ENCODE measurements at places on chromosomes 12 and 14.
A peak's percentile ranks its signal among the peaks of the same experiment; 100 is the strongest.

DNA sequence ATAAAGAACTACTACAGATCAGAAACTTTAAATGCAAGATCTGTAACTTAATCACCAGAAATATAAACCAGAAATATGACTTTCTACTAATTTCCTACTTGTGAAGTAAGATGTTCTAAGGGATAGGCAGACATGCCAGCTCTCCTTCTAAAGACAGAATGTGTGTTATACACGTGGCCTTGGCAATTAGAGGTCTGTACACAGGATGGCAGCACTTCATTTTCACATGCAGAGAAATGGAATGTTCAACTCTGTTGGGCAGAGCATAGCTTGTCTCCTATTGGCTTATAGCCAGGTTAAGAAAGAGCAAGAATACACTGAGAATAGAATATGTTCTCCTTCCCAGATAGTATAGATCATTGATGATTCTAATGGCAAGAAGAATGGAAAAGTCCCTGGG, 403.8 kb downstream of the DAD1 start:
- DNase-seq, result no peak

- DNase-seq, result no peak
Measured at GRCh38 chr12:15931590-15932053, 20.5 kb downstream of the DERA start.

DNA sequence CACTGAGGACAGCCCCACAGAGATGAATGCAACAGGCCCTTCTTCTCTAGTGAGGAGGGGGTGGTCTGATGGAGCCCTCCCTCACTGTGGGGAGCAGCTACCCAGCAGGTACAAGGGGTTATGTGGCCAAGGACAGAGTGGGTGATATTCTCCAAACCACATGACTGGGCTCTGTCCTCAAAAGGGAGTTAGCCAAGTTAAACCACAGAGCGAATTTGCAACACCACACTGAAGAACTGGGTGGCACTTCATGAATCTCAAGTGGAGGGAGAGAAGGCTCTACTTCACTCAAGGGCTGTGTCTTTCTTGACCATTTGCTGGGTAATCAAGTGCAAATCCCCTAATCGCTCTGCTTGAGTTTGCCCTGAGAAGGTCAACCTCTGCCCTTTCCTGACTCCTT, 12.5 kb downstream of the GPR68 start:
- DNase-seq, result no peak

- DNase-seq, result no peak
Measured at GRCh38 chr12:92193063-92193462, 47.4 kb upstream of the BTG1 start.

DNA sequence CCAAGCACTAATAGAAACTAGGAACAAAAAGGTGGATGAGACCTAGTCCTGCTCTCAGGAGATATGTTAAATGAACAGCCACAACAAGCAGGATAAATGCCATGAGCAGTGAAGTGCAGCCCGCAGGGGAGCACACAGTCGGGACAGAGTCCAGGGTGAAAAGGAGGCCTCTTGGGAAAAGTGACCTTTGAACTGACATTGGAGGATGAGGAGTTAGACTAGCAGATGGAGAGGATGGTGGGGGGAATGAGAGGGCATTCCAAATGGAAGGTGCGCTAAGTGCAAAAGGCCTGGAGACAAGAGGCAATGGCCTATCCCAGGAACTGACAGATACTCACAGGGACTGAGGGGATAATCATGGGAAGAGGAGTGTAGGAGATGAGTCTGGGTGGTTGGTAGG, 4.5 kb downstream of the OS9 start:
- no peak for DNase-seq

- no peak for DNase-seq
Measured at GRCh38 chr12:73656375-73656774, 881.3 kb upstream of the ATXN7L3B start.

- DNase-seq, result peak; percentile 50
Measured at GRCh38 chr12:94988471-94988870, 15.0 kb downstream of the NDUFA12 start.

DNA sequence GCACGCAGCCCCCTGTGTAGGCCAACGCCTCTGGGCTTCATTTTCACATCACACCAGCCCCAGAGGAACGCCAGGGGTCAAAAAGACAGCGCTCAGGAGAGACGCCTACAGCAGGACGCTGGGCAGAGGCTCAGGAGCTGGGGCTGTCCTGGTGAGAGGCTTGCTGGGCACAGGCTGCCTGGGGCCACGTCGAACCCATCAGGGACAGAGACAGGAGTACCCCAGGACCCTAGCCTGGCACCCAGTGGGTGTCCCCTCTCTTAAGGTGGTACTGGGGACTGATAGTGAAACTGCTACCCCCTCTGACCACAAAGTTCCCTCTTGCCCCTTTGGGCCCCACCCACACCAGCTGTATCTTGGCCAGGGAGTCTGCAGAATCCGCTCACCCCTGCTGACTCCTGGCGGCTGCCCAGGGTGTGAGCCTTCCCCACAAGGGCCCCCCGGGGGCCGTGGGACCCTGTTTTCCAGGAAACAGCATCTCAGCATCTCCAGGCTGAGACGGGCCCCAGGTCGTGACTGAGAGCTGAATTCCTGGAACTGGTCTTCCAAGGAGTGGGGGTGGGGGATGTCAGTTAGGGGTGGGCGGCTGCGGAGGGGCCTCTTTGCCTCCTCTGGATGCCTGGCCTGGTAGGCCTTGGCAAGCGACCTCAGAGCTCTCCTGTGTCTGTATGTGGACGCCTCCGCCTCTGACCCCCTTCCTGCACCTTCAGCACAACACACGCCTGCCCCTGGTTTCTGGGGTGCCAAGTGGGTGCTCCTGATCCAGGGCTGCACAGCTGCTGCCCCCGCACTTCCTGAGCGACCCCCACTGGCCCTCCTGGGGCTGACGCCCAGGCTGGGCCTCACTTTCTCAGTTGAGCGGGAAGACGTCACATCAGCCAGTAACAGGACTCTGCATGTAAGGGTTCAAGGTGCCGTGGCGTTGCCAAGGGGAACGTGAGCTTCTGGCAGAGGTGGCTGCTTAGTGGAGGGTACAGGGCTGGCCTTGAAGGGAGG, 321.9 kb upstream of the RTL1 start:
- DNase-seq, result no peak

DNA sequence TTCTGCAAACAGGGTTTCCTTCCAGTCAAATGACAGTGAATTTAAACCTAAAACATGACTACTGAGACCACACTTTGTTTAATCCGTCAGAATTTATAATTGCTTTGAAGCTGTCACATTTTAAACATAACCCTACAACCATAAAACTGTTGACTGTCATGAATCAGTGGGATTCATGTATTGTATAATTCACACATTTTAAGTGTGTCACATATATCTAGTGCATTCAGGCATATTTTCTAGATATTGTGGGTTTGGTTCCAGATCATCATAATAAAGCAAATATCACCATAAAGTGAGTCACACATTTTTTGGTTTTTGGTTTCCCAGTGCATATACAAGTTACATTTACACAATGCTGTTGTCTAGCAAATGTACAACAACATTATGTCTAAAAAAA, 304.4 kb downstream of the TMEM132D start:
- no peak for DNase-seq

DNA sequence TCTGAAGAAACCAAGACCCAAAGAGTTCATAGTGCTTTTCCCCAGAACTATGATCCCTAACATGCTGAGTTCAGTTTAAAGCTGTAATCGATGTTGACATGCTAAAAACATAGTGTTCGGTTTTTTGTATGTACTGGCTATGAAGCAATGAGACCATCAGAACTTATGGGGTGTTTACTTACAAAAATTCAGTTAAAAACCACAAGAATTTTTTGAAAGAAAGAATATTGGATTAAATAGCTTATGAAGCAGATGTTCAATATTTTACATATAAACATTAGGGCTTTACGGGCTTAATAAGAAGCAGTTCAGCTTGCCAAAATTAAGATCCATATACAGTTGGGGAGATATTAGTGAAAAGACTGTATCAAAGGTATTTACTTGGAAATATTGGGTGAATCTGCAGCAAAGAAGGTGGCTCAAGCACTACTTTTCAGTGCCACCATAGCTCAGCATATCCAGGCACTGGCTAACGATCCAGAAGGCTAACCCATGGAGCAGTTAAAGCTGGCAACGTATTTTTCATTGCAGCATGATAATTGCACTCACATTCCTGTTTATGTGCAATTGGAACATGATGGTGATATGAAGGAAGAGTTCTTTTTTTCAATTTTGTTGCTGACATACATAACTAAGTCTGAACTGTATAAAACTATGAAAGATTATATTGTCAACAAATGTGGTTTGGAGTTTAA, 125.9 kb downstream of the EFCAB11 start:
- DNase-seq, result no peak

DNA sequence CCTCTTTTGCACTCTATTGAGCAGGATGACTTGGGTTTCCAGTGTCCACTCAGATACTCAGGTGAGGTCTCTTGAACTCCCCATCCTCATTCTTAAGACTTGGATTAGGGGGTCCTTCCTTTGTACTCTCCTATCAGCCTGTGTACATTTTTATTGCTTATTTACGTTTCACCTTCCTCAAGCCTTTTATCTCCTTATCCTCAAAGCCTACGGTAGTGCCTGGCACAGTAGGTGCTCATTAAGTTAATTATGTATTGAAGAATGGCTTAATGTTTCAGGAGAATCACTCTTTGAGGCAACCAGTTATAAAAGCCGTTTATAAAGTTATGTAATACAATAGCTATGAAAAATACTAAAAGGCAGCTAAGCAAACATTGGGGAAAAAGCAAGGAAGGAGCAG, 315.7 kb downstream of the NPAS3 start:
- no peak for DNase-seq

- peak; percentile 84 for DNase-seq
Measured at GRCh38 chr12:64679487-64680001, 69.2 kb downstream of the RASSF3 start.

DNA sequence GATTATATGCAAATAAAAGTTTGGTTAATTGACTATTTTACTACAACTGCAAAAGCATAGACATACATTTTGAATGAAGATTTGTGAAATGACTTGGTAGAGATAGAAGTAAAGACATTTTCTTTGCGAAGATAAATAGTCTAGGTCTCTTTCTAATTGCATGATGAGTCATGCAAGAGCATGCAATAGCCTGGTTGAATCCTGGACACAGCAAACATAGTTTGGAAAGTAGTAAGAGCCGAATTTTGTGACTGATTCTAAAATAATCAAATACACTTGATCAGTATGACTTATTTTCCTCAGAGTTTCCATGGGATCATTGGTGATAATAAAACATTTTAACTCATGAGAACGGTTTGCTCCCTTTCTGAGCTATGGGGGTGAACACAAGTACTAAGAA, 27.7 kb upstream of the CAND1 start:
- no peak for DNase-seq

DNA sequence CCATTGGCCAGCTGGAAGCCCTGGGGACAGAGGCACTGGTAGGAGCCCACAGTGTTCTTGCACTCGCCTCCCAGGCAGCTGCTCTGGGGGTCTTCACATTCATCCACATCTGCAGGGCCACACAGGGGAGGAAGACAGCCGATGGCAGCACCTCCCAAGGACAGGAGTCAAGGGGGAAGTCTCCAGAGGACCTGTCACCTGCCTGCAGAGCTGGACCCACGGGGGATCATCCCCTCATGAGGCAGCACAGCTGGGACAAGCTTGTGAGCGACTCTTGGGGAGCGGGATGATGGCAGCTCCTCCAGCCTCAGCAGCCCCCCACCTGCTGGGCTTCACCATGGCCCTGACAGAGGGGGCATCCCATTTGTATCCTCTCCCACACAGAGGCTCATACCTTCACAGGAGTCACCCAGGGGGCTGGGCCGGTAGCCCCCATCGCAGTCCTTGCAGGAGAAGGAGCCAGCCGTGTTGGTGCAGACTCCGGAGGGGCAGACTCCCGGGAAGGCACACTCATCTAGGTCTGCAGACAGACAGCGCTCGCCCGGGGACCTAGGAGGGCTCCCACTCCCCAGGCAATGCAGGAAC, 15.4 kb downstream of the ISCA2 start:
- no peak for DNase-seq

DNA sequence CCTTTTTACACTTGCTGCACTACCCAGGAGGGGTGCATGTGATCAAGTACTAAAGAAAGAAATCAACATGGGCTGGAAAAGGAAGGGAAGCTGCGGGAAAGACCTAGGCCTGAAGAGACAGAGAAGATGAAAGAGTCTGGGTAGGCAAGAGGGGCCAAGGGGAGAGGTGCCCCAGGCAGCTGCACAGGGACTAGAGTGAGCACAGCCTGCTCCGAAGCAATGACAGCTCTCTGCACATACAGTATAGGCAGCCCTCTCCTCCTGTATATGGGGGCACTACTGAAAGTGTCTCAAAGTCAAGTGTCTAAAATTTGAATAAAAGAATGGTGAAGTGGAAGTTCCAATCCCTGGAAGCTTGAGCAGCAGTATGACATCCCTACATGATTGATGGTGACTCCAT, 112.0 kb downstream of the TMTC1 start:
- DNase-seq, result no peak

DNA sequence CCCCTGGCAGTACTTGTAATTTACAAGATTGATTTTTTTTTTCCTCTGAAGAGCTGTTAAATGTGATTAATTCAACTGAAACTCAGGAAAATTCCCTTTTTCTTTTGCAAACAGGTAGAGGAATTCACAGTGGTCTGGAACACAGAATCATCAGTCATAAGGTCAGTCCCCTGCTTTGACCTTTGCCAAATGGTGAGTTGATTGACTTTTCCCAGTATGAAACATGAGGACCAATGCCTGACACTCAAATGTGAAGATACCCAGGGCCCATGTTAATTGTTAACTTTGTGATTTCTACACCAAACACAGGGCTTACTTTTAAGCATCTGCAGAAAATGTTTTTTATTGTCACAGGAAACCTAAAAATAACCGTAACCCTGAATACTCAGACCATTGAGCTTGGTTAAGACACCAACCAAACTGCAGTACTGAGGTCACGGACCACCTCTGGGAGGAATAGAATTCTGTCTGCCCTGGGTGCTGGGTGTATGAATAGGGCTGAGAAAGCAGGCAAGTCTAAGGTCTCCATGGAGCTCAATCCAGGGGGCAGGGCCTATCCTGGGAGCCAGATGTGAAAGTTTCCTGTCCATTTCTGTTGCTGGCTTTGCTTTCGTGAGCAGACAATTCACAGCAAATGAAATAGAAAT, 192.4 kb downstream of the TMX1 start:
- no peak for DNase-seq

DNA sequence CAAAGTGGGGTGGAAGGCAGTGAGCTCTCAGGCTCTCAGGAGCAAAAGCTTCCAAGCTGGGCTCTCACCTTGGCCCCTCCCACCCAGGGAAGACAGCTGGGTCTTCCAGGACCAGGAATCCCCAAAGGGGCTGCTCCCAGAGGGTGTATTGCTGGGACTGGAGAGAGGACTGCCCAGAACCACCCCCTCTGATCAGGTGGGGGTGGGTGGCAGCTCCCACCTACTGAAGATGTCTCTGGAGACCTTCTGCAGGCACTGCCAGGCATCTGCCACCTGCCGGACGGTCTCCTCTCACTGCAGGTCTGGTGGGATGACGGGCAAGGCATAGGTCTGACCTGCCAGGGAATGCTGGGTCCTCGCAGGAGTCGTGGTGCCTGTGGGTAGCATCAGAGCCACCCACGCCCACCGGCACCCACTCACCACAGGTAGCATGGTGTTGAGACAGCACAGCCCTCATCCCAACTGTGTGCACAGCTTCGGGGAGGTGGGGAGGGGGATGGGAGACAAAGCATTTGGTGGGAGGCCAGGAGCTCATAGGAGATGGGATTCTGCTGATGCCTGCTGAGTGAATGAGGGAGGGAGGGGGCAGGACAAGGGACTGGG, 103.2 kb downstream of the SINHCAF start:
- DNase-seq, result no peak
